Right renal pelvis (tissue), 4 donors: ENCODE measurements at places on chromosomes 3 and 15.

DNA sequence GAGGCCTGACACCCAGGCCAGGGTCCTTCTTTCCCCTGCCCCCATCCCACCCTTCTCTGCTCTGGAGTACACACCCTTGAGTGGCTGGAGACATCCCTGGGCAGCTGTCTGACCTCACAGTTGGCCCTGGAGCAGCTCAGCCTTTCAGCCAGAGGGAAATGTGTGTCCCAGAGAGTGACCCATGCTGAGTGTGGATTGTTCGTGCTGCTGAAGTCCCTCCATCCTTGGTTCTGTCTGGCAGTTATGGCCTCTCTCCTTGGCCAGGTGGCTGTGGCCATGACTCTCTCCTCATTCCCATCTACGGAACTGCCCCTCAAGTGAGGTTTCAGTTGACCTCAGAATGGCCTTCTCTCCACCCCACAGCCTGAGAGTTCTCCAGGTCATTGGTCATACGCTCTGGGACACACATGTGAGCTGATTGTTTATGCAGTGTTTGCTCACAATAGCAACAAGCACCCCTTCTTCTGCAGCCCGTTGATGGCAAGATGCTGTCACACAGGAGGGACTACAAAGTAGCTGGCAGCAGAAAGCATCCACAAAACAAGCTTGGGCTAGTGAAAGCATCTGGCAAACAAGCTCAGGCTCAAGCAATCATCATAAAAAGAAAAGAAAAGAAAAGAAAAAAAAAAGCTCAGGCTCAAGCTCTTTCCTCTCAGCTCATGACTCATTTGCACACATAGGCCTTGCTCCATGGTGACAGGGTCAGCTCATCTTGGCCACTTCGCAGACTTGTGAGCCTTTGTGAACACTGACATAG is 55.3 kb upstream of the ITGA11 start:
- DNase-seq, result no peak

DNA sequence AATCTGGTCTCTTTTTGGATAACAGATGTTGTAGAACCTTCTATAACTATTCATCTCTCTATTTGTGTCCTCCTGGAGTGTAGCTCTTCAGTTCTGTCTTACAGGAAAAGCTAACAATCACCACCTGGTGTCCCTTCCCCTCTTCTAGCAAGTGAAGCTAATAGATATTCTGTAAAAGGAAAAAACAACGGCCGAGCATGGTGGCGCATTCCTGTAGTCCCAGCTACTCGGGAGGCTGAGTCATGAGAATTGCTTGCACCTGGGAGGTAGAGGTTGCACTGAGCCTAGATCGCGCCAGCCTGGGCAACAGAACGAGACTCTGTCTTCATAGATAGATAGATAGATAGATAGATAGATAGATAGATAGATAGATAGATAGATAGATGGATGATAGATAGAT is 779.4 kb downstream of the TUSC7 start:
- no peak for DNase-seq

- no peak for DNase-seq
Observed at GRCh38 chr3:169914321-169914720, 2.9 kb downstream of the SAMD7 start.

DNA sequence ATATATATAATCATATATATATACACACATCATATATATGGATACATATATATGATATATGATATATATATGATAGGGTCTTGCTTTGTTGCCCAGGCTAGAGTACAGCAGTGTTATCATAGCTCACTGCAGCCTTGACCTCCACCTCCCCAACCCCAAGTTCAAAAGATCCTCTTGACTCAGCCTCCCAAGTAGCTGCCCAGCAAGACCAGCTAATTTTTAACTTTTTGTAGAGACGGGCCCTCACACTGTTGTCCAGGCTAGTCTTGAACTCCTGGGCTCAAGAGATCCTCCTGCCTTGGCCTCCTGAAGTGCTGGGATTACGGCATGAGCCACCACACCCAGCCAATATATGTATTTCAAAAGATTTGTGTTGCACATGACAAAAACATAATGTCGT is 83.0 kb downstream of the TBL1XR1 start:
- DNase-seq, result no peak

DNA sequence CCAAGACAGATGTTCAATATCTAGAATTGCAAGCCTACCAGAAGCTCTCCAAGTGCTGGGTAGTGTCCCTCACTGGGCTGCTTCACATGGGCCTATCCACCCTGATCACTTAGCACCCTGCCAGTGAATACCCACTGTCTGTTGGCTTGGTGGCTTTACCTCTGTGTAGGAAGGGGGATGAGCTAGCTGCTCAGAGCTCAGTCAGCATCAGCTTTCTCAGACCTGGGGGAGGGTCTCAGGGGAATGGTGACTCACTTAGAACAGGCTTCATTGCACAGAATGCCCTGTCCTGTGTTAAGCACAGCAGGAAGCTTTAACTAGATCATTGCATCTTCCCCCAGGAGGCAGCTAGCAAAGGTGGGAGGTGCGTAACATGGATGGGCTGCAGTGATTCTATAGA is 209.8 kb downstream of the PDCD6IP start:
- no peak for DNase-seq

- DNase-seq, result no peak
Observed at GRCh38 chr3:113193719-113194118, 17.6 kb upstream of the BOC start.

DNA sequence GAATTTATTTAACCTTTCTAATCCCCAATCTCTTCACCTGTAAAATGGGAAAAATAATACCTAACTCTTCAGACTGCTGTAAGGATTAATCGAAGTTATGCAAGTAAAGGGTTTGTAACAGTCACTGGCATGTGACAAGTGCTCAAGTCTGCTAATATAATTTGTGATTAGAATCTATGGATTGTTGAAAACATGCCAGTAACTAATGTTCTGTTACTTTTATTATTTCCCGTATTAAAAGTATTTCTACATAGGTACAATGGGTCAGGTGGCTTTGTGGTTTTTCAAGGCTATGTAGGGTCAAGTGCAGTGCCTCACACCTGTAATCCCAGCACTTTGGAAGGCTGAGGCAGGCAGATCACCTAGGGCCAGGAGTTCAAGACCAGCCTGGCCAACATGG is 29.4 kb downstream of the ULK4 start:
- DNase-seq, result no peak

DNA sequence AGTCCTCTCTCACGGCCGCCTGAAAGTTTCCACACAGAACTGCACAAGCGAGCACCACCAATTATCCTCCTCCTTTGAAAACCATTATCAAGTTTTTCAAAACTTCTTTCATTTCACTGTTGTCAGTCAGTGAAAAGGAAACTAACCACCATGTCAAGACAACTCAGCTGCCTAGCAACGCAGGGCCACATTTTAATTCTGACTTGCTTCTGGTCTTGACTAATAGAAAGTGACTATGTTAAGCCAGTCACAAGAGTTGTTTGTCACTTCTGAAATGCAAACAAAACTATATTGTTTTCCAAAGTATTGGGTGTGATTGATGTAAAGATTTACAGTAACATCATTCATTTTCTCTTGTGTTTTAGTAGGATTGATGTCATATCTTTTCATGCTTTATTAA is 612.8 kb upstream of the AGTR1 start:
- DNase-seq, result no peak

DNA sequence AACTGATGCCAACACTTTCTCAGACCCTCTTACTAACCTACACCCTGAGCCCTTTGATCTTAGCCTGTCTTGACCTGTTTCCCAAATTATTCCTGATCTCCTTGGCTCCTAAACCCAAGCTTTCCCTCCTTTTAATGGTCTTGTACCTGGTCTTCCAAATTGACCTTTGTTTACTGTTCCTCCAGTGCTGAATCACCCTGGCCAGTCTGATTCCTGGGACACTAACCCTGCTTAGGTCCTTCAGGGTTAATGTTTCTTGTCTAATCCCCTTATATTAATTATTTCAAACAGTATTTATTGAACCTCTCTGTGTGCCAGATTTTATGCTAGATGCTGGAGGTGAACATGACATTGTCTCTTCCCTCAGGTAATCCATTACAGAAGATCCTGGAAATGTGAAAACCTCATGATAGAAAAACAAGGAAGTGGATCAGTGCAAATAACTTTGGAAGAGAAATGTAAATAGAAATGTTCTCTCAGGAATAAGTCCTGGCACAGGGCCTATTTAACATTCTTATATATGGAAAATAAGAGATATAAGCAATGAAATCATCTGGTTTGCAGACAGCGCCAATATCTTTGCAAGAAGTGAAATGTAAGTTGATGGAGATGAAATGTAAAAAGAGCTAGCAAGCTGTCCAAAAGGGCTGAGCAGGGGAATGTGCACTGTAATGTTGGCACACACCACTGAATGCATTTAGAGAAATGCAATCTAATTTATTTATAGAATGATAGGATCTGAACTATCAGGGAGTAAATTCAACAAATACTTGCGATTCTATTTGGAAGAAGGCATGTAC is 20.7 kb downstream of the HGD start:
- no peak for DNase-seq

DNA sequence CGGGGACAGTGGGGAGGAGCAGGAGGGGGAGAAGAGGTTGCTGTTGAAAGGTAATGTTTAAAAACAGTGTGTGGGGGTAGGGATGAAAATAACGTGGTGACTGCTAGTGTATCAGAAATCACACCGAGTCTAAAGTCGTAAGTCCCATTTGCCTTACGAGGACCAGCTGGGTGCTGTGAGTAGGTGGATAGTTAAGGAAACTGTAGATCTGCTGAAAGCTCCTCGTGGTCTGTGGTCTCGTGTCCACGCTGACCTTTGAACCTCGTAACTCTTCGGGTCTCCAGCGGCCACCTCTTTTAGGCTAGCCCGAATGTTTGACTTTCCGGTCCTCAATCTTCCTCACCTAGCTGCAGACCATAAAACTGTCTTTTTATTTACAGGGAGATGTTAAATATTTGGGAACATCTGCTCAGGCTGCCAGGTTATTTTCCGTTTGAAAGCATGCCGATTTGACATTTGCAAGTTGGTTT is 29.3 kb upstream of the ST3GAL6 start:
- DNase-seq, result peak; percentile 24

GRCh38 chr3:78809966-78810365 is 957.8 kb downstream of the ROBO1 start:
- DNase-seq, result no peak

GRCh38 chr3:4835616-4836043 is 143.6 kb upstream of the BHLHE40 start:
- DNase-seq, result no peak

DNA sequence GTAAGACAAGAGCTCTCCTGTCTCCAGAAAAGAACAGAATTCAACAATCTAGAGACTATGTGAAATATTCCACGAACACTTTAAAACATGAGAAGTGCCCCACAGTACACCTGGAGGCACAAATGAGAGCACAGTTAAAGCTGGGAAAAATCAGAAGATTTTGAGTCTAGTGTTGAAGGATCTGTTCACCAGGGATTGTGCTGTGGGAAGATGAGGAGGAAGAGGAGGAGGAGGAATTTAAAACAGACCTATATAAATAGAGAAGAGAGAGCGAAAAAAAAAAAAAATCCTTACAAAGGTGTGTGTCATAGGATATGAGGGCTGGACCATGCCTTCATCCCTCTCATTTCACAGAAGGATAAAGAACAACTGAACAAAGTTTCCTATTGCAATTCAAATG is 361.0 kb upstream of the SEMA6D start:
- DNase-seq, result no peak

DNA sequence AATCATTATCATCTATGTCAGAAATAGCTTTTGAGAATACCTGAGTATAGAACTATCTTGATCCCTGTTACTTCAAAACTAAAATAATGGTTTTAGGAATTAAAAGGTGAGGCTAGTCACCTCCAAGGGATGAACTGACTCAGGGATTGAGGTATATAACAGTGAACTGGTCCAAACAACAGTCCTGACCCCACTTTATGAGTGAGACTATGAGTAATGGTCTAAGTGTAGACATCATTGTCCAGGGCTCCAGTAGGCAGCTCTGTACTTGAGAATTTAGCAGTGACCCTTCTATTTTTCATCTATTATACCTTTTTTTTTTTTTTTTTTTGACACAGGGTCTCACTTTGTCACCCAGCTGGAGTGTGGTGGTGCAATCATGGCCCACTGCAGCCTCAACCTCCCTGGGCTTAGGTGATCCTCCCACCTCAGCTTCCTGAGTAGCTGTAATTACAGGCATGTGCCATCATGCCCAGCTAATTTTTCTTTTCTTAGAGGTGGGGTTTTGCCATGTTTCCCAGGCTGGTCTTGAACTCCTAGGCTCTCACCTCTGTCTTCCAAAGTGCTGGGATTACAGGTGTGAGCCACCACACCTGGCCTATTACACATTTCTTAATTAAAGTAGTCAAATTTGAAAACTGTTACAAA is 36.3 kb downstream of the MLH1 start:
- no peak for DNase-seq

GRCh38 chr3:181704421-181705085 is 7.2 kb upstream of the SOX2 start:
- DNase-seq, result no peak

- DNase-seq, result no peak
Observed at GRCh38 chr3:111368056-111368455, 173.9 kb upstream of the CD96 start.

DNA sequence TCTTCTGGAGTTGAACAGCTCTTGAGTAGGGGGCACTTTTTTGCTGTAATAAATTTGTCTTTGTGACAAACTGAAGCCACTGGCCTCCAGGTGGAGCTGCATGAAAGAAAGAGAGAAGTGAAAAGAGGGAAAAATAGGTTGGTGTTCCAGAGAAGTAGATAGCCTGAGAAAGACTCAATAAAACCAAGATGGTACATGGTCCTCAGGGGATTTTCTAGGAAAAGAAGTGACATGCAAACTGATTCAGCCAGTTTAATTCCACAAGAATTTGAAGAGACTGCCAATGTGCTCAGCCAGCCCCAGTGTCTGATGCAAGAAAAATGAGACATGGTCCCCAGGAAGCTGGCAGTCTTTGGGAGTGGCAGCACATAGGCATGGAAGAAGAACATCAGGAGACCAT is 152.7 kb downstream of the CD47 start:
- no peak for DNase-seq

DNA sequence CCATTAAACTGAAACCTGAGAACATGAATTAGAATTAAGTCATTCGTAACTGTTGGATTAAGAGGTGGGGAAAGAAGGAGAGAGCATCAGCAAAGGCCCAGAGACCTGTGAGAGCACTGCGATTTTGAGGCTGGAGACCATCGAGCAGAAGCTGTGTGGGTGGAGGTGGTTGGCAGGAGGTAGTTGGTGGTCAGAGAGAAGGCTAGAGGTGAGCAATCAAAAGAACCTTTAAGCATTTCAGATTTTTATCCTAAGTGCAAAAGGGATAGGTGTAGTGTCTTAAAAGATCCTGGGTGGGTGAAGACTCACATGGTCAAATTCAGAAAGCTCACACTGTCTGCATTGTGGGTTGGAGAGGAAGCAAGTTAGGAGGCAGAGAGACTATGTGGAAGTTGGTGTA is 65.1 kb upstream of the TEX264 start:
- DNase-seq, result no peak

DNA sequence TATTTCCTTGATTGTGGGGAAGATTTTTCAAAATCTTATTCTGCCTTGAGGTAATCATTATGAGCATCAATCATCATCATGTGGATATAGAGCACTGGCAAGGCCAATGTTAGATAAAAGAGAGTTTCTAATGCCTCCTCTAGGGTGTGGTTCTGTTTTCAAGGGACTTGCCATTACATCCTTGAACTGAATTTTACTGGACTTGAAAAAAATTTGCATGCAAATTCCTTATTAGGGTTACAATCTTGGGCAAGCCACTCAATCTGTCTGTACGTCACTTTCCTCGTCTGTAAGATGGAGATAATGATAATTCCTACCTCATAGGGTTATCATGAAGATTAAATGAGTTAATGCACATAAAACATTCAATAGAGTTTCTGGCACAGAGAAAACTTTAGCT is 156.2 kb upstream of the WNT5A start:
- no peak for DNase-seq

GRCh38 chr15:40894681-40895448 is 615 bp downstream of the VPS18 start:
- no peak for DNase-seq

- DNase-seq, result no peak
Observed at GRCh38 chr3:23996095-23996524, 51.0 kb downstream of the NR1D2 start.
